NCI-H1417 (cell line): ENCODE measurements at places on chromosomes 5 and 9.

GRCh38 chr5:149944666-149945065, at the start of gene PDE6A:
Gene PDE6A (minus strand): TSS chr5:149944793. CDS start chr5:149944673, 120 bp downstream.
- DNase-seq: no peak

DNA sequence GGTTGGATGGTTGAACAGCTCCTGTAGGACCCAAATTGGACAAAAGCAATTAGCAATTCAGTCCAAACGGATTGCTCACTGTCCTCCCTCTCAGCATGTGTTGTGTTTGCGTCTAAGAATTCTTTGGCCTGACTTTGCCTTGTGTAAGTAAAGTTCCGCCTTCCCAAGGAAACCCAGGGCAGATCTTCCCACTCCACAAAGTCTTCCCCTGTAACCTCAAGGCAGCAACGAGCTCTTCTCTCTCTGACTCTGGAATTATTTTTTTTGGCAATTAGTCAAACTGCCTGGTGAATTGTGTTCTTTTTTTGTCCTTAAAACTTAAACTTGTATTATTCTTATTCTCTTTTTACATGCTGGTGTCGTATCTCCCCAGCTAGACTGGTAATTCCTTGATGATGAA, 20.7 kb upstream of the BASP1 start:
- no peak for DNase-seq

DNA sequence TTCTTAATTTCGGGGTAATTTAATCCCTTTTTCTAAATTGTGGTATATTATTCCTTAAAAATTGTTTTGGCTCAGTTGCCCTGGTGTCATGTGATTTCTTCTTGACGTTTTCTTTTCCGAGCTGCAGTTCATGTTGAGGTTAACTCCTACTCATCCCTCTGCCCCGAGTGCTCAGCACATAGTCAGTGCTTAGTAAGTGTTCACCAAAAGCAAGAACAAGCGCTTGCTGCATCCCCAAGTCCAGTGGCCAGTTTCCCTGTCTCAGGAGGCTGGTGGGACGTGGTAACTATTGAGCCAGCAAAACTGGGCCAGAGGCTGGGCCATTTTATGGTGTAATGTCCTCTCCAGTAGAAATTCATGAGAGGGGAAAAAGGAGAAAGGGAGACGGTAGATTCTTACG, 23.3 kb downstream of the TRIO start:
- no peak for DNase-seq

- DNase-seq: no peak
These were observed 8.6 kb downstream of the PAM start for GRCh38 chr5:102763734-102764133.

- no peak for DNase-seq
These were observed 32.2 kb downstream of the STXBP1 start for GRCh38 chr9:127644146-127644827.

DNA sequence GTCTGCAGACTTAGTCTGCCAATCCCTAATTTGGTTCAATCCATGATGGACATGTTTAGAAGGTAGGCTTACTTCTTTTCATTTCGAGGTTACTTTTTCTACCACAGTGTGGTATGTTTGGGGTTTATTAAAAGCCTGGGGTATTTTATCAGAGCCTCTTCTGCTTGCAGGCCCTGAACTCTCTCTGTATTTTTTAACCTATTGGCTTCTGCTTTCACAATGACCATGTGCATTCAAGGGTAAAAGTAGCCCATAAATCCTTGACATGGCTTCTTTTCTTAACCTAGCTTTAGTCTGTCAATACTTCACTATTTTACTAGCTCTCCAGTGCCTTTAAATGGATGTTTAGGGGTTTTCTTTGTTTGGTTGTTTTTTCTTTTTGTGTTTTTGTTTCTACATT, 286.6 kb downstream of the FER start:
- no peak for DNase-seq

DNA sequence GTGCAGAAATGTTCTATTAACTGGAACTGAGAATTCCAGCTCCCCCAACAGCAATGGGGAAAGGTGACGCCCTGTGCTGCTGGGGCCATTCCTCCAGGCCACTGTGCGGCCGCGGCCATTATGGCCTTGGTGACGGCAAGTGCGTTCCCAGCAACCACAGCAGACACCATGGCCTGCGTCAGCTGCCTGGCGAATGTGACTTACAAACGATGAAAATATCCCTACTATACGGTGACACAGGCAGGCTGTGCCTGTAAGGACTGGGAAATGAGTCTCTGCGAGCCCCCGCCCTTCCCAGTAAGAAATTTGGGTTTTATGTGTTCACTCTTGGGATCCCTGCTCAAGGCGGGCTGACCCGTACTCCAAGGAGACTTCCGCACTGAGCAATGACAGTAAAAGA, 20.6 kb downstream of the CLPTM1L start:
- no peak for DNase-seq

DNA sequence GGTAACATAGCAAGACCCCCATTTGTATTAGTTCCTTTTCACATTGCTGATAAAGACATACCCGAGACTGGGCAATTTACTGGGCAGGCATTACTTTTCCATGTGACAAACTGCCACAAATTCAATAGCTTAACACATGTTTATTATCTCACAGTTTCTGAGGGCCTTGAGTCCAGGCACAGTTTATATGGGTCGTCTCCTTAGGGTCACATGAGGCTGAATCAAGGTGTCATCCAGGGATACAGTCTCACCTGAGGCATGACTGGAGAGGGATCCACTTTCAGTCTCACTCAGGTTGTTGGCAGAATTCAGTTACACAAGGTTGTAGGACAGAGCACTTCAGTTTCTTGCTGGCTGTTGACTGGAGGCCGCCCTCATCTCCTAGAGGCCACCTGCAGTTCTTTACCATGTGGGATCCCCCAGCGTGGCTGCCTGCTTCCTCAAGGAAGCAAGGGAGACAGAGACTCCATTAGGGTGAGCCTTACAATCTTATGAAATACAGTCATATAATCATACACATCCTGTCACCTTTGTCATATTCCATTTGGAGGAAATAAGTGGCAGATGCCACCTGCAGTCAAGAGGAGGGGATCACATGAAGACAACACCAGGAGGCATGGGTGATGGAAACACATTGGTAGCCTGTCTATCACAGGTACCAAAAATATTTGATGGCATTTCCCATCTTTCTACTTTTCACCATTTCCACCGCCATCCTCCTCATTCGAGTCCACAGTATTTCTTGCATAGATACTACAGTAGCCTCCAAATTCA, 15.1 kb upstream of the ERAP1 start:
- DNase-seq: peak; percentile 16

DNA sequence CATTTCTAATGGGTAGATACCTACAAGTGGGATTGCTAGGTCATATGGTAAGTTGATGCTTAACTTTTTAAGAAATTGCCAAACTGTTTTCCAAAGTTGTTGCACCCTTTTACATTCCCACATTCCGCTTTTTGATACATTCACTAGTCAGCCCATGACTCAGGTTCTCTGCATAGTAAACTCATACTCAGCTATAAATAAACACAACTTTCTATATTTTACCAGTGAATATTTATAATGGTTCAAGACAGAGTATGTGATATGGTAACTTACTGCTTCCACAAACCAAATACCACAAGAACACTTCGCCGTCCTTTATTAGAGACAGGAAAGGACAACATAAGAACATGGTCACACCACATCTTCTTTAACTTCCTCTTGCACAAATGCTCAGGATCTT, 54.0 kb downstream of the PLPP1 start:
- DNase-seq: no peak

- DNase-seq: no peak
These were observed 44.0 kb downstream of the GGTA1 start for GRCh38 chr9:121455527-121456239.

GRCh38 chr9:137670391-137671195, 51.8 kb downstream of the EHMT1 start:
- DNase-seq: no peak

DNA sequence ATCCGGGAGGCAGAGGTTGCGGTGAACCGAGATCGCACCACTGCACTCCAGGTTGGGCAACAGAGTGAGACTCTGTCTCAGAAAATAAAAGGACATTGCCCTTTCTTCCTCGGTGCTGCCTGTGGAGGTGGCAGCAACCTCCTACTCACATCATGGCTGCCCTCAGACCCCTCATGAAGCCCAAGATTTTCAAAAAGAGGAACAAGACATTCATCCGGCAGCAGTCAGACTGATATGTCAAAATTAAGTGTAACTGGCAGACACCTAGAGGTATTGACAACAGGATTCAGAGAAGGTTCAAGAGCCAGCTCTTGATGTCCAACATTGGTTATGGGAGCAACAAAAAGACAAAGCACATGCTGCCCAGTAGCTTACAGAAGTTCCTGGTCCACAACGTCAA, 12.6 kb upstream of the PAX5 start:
- no peak for DNase-seq

DNA sequence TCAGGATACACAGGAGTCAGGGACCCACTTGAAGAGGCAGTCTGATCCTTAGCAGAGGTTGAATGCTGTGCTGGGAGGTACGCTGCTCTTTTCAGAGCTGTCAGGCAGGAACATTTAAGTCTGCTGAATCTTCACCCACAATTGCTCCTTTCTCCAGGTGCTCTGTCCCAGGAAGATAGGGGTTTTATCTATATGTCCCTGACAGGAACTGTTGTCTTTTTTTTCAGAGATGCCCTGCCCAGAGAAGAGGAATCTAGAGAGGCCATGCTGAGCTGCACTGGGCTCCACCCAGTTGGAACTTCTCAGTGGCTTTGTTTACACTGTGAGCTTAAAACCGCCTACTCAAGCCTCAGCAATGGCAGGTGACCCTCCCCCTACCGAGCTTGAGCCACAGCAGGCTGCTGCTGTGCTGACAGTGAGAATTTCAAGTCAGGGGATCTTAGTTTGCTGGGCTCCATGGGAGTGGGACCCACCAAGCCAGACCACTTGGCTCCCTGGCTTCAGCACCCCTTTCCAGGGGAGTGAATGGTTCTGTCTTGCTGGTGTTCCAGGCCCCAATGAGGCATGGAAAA, 169.0 kb downstream of the FBXL17 start:
- DNase-seq: peak; percentile 3
